HuH-7.5 (cell line): ENCODE measurements at places on chromosomes 6 and 20.

DNA sequence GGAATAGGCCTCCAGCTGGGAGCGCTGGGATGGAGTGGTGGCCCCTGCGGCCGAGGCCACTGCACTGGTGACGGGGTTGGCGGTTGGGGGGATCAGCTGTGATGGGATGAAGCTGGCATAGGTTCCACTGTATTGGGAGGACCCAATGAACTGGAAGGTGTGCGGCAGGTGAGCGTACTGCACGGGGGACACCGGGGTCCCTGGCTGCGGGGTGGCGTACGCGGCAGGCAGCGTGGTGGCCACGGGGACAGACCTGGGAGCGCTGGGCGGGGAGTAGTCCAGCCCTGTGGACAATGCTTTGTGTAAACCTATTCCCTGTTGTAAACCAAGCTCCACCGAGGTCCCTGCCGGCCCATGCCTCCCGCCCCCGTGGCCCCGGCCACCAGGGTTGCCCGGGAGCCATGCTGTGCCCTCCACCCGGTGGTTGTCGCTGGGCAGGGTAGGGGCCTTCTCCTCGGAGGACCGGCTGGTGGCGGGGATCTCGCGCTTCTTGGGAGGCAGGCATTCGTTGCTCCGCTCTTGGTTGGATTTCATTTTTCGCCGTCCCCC lies 89.5 kb downstream of the GMPR start:
- no peak for DNase-seq

- DNase-seq: no peak
Observed at GRCh38 chr20:43541214-43541613, 17.6 kb upstream of the SGK2 start.

DNA sequence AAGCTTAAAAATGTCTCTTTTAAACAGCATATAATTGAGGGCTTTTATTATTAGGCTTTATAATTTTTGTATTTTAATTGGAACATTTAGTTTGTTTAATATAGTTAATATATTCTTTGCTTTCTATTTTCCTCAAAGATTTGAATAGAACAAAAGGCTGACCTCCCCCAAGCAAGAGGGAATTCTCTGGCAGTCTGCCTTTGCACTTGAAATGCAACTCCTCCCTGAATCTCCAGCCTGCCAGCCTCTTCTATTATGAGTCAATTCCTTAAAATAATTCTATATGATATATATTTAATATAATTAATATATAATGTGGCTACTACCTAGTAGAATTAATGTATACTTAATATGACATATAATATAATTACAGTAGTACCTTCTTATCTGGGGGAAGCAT lies 69.2 kb downstream of the PTPRA start:
- DNase-seq: no peak

DNA sequence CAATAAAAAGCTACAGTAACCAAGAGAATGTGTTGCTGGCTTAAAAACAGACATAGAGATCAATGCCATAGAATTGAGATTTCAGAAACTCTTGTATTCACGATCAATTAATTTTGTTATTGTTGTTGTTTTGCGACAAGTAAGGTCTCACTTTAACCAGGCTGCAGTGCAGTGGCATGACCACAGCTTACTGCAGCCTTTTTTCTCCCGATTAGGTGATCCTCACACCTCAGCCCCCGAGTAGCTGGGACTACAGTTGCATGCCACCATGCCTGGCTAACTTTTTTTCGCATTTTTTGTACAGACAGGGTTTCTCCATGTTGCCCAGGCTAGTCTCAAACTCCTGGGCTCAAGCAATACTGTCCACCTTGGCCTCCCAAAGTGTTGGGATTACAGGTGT lies 42.2 kb downstream of the RANBP9 start:
- DNase-seq: no peak

DNA sequence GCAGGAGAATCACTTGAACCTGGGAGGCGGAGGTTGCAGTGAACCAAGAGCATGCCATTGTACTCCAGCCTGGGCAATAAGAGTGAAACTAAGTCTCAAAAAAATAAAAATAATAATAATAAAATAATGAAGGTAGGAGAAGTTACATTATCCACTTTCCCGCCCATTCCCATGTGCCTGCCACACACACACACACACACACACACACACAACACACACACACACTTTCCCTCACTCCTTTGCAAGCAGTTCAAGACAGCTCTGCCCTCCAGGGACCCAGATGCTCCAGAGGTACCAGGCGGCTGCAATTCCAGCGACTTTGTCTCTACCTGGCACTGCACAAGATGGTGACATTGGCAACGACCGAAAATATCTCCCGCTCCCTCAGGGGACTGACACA lies 224.8 kb upstream of the JARID2 start:
- no peak for DNase-seq

DNA sequence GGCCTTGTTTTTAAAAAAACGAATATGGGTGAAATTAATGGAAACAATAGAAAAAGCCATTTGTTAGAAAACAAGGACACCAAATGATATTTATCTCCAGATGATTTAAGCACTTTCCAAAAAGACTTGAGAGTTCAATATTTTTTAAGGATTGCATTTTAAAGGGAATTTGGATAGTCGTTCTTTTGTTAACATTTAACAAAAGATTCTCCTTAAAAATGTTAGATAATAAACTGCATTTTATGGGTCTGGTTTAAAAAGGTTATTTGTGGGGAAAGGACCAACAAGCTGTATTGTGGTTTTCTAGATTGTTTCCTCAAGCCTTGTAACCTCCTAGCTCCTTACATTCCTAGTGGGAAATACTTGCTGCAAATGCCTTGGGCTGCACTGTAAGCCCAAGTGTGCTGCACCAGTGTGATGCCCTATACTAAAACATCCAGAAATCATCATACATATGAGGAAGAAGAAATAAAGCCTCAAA lies 1.5 kb upstream of the PHIP start:
- no peak for DNase-seq

GRCh38 chr20:3031524-3032147 lies 11.8 kb upstream of the GNRH2 start:
- DNase-seq: no peak

- no peak for DNase-seq
Observed at GRCh38 chr20:59460352-59460751, 144.0 kb upstream of the PHACTR3 start.

DNA sequence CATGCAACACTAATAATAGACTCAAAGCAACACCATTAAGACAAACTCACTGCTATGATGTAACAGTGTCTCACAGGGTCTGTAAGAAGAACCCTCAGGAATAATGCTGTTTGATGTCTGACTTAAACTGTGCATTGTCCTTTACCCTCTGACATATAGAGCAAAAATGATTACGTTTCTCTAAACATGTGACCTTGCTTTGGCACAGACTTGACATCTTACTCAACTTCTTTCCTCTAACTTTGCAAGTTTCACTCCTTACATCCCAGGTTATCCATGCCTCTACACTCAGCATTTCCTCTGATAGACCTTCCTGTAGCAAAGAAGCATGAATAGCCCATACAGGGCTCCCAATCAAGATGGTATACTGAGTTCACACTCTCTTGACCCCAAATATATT lies 252.7 kb downstream of the UST start:
- no peak for DNase-seq

DNA sequence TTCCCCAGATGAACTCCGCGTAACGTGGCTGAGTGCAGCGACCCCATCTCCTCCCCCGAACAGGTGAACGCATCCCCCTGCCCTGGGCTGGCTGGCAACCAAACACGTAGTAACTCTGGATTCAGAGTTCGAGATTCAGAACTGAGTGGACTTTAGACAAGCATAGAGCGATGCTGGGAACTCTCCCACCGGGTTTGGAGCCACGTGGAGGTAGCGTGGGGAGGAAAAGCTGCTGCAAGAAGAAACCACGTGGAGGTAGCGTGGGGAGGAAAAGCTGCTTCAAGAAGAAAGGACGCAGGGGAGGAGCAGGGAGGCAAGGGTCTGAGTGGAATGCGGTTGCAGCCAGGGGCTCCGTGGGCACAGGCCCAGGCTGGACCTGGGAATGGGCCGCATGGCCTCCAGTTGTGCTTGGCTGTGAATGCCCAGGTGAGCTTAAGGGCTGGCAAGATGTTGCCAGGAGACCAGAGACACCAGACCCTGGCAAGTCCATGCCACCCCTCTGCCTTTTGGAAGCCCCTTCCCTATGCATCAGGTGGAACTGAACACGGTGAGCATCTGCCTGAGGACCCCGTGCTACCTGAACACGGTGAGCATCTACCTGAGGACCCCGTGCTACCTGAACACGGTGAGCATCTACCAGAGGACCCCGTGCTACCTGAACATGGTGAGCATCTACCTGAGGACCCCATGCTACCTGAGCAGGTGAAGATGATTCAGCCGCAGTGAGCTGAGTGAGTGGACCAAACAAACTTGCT lies 118.0 kb upstream of the FRMD1 start:
- DNase-seq: no peak

DNA sequence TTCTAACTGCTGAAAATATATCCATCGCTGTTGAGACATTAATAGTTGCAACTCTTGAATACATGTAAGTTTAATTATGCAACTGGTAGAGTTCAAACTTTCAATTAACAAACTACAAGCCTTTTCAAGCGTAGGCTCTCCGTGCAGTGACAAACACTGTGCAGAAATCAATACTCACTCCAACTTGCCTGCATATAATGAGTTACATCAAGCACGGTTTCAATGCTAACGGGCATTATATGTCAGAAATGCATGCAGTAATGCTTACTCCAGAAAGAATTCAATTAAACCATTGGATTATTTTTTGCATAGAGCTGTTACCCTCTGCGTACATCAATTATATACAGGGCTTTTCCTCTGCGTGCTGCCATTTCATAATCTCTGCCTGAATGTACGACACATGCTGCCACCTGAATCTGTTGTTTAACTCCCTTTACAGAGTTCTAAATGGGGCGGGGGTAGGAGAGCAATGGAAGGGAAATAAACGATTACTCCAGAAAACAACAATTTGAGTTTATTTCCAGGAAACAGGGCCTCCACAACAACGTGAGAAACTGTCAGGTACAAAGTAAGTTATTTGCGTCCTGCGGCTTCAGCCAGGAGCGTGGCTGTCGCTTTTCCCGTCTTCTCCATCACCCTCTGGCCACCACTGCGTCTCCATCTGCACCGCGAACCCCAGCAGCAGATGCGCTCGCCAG lies 1.8 kb downstream of the PTPRK start:
- no peak for DNase-seq

GRCh38 chr20:59139998-59140397 lies 23.6 kb upstream of the ZNF831 start:
- DNase-seq: no peak

DNA sequence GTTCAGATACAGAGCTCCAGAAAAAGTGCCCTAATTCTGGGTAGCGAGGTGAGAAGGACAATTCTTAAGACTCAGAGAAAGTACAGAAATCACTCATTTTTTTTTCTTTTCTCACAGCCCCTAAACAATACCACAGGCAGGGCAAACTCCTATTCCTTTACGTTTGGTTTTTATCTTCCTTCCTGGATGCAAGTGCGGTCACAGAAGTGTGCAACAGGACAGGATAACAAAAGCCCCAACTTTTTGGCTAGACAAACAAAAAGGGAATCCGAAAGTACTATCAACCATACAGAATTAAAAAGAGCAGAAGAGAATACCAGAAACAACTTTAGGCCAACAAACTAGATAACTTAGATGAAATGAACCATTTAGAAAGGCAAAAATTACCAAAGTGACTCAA lies 18.4 kb upstream of the BEND6 start:
- no peak for DNase-seq
